NCI-H748 treated with DMSO at 0.1 percent for 48 hours (cell line): ENCODE measurements at places on chromosomes 5 and 9.
A peak's percentile ranks its signal among the peaks of the same experiment; 100 is the strongest.

DNA sequence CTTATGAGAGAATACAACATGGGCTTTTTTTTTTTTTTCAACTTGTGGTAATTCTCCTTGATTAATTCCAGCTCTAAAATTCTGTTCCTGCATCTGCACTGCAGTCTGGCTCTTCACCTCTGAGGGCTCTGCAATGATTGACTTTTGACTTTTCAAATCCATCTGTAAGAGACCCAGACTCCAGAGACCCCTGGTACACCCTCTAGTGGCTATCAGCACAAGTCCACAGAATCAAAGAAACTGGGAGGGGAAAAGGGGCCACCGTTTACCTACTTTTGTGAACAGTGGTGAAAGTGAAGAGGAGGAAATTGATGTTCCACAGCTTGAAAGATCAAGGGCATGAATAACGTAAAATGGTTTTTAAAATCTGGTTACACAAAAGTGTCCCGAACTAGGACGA lies 151.6 kb downstream of the SLIT3 start:
- DNase-seq, result no peak

DNA sequence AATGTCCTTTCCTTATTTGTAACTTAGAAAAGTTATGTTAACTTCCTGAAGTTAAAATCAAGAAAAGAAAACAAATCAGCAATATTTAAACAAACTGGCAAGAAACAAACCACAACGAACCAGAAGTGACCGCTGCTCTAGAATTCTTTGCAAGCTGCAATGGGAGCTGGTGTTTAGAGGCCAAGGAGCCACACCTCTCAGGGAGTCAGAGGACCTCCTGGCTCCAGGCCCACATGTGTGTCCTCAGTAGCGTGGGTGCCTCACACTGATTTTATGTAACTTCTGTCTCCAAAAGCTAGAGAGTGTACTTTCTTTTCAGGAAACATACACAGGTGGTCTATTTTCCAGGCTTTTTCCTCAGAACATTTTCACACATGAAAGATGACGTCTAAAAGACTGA lies 100.4 kb downstream of the IRX2 start:
- DNase-seq, result no peak

GRCh38 chr5:126267438-126267837 lies 155.8 kb upstream of the GRAMD2B start:
- DNase-seq, result no peak

- no peak for DNase-seq
Measured at GRCh38 chr5:107639990-107640389, 30.7 kb downstream of the EFNA5 start.

GRCh38 chr5:170553218-170553617 lies 49.4 kb downstream of the KCNIP1 start:
- DNase-seq, result no peak

GRCh38 chr5:101159006-101159405 lies 255.9 kb upstream of the ST8SIA4 start:
- DNase-seq, result no peak

DNA sequence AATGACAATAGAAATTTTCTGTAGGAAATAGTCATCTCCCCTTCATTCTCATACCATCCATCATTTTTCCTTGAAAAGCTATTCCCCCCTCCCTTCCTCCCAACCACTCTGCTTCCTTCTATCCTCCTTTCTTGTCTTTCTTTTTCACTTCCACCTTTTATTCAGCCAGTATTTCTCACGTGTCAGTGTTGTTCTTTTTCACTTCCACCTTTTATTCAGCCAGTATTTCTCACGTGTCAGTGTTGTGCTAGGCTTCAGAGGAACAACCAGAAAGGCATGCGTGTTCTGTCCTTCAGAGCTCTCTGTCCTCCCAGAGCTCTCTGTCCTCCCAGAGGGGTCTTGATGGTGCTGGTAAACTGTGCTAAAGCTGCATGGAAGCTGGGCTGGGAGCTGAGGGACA lies 419.6 kb downstream of the GADD45G start:
- DNase-seq, result no peak

- no peak for DNase-seq
Measured at GRCh38 chr5:96816991-96817390, 9.2 kb upstream of the ERAP1 start.

GRCh38 chr5:76691467-76692273 lies 24.3 kb upstream of the F2R start:
- no peak for DNase-seq

GRCh38 chr5:31948006-31948405 lies 226.1 kb downstream of the GOLPH3 start:
- DNase-seq, result no peak

DNA sequence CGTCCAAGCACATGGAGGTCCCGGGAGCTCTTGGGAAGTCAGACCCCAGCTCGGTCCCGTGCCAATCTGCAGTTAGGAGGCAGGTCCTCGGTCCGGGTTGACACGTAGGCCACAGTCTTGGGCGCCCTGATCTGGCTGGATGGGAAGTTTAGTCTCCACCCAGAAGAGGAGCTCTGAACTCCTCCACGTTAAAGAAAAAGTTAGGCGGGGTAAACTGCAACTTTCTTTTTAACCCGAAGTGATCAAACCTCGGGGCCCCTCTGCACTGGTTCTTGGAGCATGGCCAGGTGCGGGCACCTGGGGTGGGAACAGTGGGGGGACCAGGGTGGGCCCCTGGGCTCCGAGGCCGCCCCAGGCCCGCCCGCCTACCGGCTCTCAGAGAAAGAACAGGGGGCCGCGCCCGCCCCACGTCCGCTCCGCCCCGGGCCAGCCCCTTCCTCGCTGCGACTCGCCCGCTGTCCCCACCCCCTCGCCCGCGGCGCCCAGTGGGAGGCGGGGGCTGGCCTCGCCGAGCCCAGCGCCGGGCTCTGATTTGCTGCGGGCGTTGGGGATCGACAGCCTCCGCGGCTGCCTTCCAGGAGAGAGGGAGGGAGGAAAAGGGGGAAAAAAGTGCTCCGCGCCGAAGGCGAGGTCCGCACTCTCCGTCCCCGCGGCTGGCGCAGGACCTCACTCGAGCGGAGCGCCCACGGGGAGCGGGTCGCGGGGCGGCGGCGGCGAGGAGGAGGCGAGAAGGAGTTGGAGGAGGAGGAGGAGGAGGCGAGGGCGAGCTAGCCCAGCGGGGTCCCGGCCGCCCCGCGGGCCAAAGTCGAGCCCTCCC lies at the start of gene COL5A1:
Gene COL5A1 (plus strand): TSS at position 631 of the 817 bp plus-strand sequence. CDS start 385 bp downstream, outside the sequence.
- peak; percentile 45 for DNase-seq

- no peak for DNase-seq
Measured at GRCh38 chr9:109914280-109915027, 134.5 kb downstream of the PALM2AKAP2 start.

- no peak for DNase-seq
Measured at GRCh38 chr9:120398286-120398685, 181.7 kb downstream of the CDK5RAP2 start.

DNA sequence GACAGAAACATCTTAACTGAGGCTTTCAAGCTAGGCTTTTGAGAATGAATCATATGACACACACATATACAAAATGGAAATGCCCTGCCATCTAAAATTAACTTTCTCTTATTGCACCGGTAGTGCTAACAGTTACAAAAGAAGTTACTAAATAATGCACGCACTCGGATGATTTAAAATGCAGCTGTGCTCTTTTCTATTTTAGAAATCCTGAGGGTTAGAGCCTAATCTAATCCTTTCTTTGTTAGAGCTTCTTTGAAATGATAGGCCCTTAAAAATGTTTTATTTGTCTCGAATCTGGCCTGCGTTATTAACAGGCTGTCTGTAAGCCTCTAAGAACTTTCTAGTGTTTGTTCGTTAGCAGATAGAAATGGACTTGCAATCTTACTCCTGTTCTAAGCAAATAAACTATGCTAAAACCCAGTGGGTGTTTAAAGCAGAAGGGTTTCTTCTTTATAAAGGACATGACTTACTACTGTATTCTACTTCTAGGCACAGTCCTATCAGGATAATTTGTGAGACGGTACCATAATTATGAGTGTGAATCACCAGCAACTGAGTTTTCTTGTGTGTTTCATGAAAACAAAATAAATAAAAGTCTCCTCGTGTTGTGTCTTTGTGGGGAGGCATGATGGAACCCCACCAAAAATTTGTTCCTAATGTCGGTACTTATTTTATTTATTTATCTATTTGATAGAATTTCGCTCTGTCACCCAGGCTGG lies 69.2 kb upstream of the MYO10 start:
- no peak for DNase-seq

- DNase-seq, result no peak
Measured at GRCh38 chr9:80665479-80665878, 1023.9 kb downstream of the TLE1 start.

- no peak for DNase-seq
Measured at GRCh38 chr5:132586063-132586462, 29.3 kb downstream of the RAD50 start.

DNA sequence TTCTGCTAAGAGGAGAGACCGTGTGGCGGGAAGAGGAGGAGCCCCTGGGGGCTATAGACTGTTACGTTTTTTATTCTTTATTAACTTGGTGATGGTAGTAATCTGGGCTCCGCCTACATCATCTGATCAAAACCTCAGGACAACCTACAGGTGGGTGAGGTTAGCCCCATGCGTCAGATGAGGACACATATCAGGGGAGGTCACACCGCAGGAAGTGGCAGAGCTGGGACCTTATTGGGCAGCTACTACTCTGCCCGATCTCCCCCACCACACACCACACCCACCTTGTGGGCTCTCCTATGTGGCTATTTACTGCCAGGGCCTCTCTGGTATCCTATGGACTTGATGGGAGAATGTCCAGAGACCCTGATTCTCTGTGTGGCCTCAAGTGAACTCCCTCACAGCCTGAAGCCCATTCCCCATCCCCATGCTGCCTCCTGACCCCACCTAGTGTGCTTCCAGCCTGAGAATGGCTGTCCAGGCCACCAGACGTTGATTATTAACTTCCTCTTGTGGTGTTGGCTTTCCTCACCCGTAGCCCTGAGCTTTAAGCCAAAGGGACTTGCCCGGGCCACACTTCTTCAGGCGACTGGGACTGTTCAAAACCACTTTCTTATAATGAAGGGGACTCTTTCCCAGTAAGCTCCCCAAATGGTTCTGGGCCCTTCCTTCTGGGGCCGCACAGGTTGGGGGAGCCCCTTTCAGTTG lies 8.2 kb downstream of the UNC5A start:
- no peak for DNase-seq

GRCh38 chr9:114220061-114220541 lies 64.8 kb downstream of the COL27A1 start:
- no peak for DNase-seq

- DNase-seq, result no peak
Measured at GRCh38 chr5:37791321-37791720, 48.5 kb downstream of the GDNF start.

DNA sequence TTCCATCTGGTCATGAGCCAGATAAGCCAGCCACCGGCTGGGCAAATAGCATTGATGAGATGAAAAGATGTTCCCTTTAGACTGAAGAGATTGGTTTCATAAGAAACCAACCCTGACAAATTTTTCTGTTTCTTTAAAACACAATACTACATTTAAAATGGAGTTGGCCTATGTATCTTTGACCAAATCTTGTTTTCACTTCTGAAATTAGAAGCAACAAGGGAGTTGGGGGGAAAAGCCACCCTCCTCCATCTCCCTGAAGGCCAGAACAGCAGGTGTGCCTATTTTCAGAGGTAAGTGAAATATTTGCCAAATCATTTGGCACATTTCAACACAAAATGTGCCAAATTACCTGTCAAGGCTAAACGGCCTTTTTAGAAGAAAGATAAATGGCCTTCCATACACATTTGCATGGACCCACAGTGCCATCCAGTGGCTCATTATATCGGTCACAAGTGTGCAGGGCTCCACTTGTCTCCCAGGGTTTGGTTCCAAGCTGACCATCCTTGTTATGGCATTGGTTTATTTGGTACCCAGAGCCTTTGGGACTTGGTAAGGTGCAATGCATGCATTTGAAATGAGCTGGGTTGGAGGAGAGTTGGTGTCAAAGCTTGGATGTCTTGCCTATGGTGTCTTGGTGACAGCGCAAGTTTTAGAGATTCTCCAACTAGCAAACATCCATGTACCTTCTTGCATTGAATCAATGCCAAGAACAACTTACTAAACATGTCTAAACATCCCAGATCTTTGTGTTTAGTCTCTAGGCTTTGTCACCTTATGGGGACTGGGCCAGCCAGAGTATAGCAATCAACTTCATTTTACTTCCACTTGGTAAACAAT lies 372.0 kb upstream of the KIF2A start:
- DNase-seq, result peak; percentile 30

DNA sequence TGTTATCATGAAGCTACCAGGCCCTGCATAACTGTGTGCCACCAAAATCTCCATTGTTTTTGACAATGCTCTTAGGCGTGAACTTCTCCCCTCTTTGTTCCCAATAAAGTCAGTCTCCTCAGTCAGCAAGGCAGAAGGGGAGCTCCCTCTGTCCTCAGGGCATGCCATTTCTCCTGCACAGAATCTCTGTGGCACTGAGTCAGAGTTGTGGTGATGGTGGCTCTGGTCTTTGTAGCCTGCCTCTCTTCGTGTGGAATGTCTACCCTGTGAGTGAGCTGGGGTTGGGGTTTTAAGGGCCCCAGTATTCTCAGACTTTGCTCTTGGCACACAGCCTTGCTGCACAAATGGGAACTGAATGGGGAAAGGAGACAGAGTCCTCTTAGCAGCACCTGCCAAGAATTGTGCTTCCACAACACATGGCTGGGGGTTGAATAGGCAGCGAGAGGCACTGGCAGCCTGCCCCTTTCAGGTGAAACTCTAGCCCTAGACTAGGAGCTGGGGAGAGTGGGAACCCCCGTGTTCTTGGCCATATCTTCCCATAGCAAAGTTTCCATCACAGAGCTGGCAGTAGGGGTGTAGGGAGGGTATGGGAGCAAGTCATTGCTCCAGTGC lies 146.6 kb downstream of the SH3GL2 start:
- no peak for DNase-seq
